T-helper 2 cell (primary cell): ENCODE measurements at places on chromosomes 7 and 10.

- DNase-seq: no peak
Observed at GRCh38 chr7:134920026-134920753, 66.1 kb upstream of the AGBL3 start.

GRCh38 chr7:2873686-2874551, 29.8 kb upstream of the GNA12 start:
- no peak for DNase-seq

DNA sequence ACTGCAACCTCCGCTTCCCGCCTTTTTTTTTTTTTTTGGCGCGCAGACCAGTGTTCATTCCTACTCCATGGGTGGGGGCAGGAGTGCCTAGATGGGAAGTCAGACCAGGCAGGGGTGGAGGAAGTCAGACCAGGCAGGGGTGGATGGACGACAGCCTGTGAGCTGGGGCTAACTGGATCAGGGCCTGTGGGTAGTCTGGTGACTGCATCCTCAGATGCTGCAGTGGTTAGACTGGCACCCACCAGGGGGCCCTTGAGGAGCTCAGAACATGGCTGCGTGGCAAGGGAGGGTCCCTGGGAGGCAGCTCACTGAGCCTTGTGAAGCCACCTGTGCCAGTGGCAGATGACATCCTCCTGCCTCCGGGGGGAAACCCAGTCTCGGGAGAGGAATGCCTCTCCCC, 35.1 kb downstream of the RCC1L start:
- DNase-seq: no peak

DNA sequence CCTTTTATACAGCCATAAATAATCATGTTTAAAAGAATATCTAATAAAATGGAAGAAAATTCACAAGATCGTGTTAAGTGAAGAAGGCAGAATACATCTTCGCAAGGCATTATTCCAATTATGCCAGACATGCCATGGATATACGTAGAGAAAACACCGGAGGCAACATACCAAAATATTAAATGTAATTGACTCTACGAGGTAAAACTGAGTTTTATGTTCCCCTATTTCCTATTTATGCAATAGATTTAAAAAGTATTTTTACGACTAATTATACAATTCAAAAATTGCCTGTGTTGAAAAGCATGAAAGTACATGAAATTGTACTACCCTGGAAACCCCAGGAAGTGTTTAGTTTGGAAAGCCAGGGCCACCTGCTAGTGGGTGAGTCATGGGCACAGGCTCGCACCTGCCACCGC, 936 bp upstream of the REPIN1 start:
- no peak for DNase-seq

DNA sequence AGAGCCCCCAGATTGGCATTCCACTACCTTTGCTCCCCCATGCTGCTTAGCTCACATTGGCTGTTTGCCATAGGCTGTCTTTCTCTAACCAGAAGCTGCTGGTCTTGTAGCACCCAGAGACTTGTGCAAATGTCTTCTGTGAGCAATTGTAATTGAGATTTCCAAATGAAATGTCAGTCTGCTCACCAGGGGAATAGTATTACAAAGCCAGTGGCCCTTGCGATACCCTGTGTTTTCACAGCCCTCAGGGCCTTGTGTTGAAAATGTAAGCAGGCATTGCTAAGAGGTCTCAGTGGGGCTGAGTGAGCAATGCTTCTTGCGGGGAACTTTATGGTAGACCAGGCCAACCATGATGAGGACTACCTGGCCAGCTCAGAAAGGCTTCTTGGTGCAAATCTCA, 746.5 kb downstream of the LRMDA start:
- no peak for DNase-seq

DNA sequence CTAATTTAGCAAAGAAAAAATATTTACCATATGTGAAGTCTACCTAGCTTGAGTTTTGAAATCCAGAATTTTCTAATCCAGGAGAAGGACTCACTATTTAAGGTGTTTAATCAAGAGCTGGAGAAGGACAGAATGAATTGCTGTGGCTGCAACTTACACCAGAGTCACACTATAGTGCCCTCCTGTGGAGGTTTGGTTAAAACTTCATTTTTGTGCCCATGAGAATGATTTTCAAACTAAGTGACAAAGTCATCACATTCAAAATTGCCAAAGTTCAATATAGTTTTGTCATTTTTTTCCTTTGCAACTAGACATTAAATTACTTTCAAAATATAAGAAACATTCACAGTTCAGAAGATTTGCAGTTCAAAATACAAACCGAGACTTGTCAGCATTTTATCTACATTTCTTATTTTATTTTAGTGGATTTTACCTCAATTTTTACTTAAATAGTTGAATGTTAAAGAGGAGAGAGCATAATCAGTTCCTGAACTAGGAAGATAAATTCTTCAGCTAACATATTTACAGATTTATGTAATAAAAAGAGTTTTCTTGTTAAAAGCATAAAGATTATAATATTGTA, 70.7 kb downstream of the CABCOCO1 start:
- no peak for DNase-seq

DNA sequence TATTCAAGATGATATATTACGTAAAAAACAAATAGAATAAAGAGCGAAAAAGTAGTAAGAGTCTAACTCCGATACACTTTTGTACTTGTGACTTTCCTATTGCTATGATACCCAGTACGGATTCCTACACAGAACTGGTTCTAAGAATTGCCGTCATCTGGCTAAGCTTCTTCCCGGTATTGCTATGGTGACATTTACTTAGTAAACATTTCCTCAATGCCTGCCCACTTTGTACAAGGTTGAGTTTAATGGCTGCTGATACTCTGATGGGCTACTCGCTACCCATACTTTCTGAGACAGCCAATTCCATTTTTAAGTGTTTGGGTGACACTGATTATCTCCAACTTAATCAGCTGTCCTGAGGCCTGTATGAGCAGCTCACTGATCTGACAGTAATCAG, 55.6 kb downstream of the OSBPL3 start:
- peak; percentile 14 for DNase-seq

GRCh38 chr7:108196004-108196403, 65.8 kb upstream of the LAMB4 start:
- DNase-seq: no peak

DNA sequence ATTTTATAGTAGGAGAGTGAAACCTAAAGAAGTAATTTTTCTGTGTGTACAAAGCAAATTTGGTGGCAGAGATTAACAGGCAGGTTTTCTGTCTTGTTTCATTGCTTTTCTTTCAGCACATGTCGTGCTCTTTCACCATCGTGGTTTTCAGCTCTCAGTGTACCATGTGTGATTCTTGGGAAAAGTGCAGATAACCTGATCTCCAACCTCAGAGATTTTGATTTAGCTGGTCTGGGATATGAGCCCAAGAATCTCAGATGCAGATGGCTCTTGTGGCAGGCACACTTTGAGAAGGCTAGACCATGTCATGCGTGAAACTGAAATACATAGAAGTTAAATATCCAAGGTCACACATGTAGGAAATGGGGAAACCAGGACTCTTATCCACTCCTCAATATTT, 317.4 kb downstream of the EXOC4 start:
- DNase-seq: no peak

DNA sequence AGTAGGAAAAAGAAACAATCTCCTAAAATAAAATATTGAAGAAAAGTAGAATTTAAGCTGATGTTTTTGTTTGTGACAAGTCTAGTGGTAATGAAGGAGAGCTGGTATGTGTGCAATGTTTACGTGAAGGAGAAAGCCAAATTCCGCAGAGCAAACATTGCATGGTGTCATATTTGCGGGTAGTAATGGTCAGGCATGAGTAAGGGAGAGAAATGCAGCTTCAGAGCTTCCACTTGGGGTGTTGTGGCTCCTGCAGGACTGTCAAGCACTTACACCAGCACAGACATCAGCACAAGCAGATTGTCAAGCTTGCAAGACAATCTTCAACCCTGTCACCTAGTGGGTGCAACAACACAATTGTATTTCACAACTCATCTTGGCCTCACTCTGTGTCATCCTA, 136.5 kb upstream of the ETV1 start:
- no peak for DNase-seq

DNA sequence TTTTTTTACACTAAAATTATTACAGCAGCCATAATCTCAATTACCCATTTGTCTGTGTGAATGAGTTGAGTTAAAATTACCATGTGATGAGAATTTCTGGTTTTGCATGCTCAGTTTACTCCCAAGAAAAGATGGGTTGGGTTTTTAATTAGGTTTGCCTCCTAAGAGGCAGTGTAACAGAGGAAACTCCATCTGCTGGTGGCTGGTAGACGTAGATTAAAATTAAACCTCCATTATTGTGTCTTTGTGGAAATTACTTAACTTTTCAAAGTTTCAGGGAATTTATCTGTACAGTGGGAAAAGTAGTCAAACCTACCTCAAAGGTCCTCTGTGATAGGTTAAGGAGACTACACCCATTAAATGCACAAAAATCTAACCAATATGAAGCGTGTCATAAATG, 954.2 kb downstream of the PCDH15 start:
- no peak for DNase-seq

DNA sequence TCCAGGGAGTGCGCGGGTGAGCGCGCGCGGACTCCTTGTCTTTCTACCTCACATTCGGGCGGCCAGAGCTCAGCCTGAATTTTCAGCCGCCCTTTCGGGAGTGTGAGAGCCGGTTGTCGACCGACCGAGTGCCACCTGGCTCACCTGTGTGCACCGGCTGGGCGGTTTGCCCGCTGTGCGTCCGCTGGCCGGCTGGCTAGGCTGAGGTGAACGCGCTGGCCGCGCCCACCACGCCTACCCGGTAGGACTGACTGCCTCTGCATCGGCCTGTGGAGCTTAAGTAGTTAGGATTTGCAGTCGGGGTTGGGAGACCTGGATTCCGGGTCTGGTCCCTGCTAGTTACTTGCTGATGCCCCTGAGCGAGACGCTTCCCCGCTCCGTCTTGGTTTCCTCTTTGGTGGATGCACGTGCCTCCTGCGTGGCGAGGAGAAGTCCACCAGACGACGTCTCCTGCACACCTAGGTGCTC, 553 bp downstream of the TSPAN15 start:
- DNase-seq: no peak

GRCh38 chr7:121831801-121832200, 41.2 kb upstream of the PTPRZ1 start:
- DNase-seq: no peak

DNA sequence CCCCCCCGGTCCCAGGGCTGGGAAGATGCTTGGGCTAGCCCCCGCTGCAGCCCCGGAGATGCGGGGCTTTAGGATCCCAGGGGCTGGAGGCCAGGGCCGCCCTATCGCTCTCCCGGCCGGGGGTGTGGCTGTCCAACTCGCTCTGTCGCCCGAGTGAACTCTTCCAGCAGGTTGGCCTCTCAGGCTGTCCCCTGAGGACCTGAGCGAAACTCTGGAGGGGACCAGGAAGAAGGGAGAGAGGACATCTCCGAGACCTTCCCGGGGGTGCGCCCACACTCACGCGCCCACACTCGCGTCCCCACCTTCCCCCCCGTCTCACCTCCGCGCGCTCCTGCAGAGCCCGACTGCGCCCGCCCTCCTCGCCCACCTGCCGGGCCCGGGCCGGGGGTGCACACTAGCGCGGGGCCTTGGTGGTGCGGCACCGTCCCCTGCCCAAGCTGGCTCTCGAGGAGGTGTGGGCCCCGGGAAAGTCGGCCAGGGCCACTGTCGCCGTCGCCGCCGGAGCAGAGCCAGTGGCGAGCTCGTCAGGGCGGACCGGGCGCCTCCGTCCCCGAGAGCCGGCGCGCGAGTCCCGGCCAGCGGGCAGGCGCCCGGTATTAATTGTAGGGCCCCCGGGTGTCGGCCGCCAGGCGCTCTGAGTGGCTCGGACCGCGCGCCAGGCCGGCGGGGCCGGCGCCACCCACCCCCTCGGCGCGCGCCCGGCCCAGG, 101.7 kb upstream of the SVIL start:
- peak; percentile 14 for DNase-seq
